ENCODE measurements at places on chromosomes 4 and X.

GRCh38 chrX:155148724-155149537 lies 67.3 kb upstream of the VBP1 start:
- peak; percentile 27 for DNase-seq

GRCh38 chrX:20151689-20152088 lies 10.1 kb upstream of the EIF1AX start:
- DNase-seq: no peak

GRCh38 chr4:74284053-74284452 lies 24.2 kb upstream of the EPGN start:
- no peak for DNase-seq

- no peak for DNase-seq
These were observed 1660.3 kb upstream of the PCDH10 start for GRCh38 chr4:131488772-131489171.
